T-cell (primary cell): ENCODE measurements at places on chromosomes 11 and 22. TPM values are rescaled to one million over a fixed set of nuclear protein-coding genes. Genes with fewer than 3 reads are reported as not detected.
A peak's percentile ranks its signal among the peaks of the same experiment; 100 is the strongest.

CCDC88B gene
- 133 TPM for total RNA-seq

DNA sequence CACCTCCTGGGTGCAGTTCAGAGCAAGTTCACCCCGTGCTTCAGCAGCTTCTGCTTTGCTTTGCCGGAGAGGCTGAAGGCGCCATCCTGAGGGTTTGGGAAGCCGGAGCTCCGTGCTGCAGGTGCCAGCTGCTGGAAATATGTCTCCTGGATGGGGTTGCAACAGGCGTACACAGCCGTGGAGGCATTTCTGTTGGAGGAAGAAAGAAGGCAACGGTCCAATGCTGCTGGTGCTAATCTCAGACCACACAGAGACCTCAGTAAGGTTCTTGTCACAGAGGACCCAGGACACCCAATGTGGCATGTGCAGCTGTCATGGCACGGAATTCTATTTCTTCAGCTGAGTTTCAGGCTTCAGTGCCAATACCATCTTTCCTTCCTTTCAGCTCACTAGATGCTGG, 24.2 kb downstream of the ASPHD2 start:
- no peak overlapping the region for H3K27ac ChIP-seq
- H3K4me1 ChIP-seq, result no peaks in the 10 kb centered on the region
- peaks cover 55% of the 10 kb centered on the region for H3K36me3 ChIP-seq
- no peaks in the 10 kb centered on the region for H3K27me3 ChIP-seq
- H3K4me3 ChIP-seq, result no peak overlapping the region

GRCh38 chr22:29115682-29116288, 43.0 kb downstream of the KREMEN1 start:
- H3K36me3 ChIP-seq, result no peaks in the 10 kb centered on the region
- H3K27me3 ChIP-seq, result peaks cover 3% of the 10 kb centered on the region
- no peaks in the 10 kb centered on the region for H3K4me1 ChIP-seq
- no peak overlapping the region for H3K27ac ChIP-seq
- no peak overlapping the region for H3K4me3 ChIP-seq

MLC1 gene
- total RNA-seq, result 0.92 TPM

DNA sequence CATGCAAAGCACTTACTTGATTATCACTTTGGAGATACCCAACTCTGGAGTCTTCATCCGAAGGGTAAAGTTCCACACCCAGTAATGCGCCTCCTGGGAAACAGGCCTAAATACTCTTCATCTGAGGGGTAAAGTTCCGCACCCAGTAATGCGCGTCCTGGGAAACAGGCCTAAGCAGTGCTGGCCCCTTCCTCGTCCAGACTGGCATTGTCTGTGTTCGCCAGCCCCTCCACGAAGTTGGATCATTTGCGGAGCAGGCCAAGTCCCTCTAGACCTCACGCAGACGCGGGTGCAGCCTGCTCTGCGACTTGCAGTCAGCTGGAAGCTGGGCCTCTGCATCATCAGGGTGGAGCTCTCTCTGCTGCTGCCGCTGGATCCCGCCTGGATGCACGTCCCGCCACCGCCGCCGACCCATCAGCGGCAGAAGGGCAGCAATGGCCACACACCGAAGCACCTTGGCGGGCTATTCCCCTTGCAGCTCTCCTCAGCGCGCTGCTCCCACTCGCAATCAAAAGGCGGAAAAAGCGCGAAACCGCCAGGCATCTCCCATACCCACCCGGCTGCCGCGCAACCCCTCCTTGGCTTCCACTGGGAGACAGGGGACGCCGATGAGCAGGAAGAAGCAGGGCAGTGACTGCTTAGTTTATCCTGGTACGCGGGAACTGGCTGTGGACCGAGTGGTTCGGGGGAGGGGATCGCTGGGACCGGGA, 34.1 kb upstream of the GLYATL1 start:
- no peaks in the 10 kb centered on the region for H3K4me1 ChIP-seq
- peaks cover 2% of the 10 kb centered on the region for H3K27me3 ChIP-seq
- H3K27ac ChIP-seq, result no peak overlapping the region
- no peak for DNase-seq

DNA sequence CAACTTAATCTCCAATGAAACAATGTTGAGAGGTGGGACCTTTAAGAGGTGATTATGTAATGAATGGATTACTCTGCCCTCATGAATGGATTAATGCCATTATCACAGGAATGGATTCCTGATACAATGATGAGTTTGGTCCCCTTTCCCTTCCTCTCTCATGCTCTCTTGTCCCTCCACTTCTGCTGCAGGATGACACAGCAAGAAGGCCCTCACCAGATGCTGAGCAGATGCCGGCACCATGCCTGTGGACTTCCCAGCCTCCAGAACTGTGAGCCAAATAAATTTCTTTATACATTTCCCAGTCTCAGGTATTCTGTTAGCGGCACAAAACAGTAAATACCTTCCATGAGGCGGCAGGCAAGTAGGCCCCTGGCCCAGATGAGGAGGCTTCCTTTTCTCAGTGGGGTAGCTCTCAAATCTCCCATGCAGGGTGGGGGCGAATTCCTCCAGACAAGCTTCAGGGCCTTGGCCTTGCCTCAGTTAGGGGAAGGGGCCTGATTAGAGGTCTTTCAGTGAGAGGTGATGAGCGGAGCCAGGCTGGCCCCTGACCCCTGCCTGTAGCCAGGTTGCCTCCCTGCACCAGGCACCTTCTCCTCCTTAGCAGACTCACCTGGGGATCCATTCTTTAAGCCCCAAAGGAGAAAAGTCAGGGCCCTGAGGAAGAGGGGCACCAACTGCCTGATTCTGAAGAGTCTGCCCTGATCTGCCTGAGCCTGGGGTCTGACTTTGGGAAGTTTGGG, 86.0 kb downstream of the RRM1 start:
- H3K4me1 ChIP-seq, result no peaks in the 10 kb centered on the region
- H3K4me3 ChIP-seq, result no peak overlapping the region
- no peak overlapping the region for H3K27ac ChIP-seq
- no peak for DNase-seq
- H3K27me3 ChIP-seq, result no peaks in the 10 kb centered on the region

GRCh38 chr11:59678813-59679165, 10.0 kb upstream of the PATL1 start:
- peaks cover 11% of the 10 kb centered on the region for H3K27me3 ChIP-seq
- H3K27ac ChIP-seq, result no peak overlapping the region
- no peak overlapping the region for H3K4me3 ChIP-seq
- no peak for DNase-seq

DNA sequence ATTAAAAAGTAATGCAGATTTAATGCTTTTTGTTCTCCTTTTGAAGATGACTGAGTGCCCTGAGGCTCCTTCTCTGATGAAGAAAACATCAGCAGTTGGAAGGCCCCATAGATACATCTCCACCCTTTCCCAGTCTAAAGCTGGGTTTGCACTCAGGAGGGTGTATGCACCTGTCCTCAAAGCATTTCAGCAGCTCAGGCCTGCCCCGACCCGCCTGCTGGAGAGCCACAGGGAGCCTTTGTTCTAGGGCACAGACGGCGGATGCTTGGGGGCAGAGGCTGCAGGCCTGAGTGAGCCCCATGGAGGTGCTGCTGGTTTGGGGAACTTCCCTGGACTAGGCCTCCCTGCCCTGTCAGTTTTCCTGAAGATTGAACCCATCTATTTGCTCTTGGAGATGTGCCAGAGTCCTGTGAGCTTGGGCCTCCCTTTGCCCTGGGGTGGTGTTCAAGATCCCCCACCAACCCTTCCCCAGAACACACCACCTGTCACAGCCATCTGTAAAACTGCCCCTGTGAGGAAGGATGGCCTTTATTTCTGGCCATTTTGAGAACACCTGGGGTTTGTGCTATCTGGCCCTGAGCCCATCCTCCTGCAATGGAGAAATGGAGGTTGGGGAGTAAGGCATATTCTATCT, 160.0 kb downstream of the NAV2 start:
- no peak overlapping the region for H3K4me3 ChIP-seq
- no peaks in the 10 kb centered on the region for H3K27me3 ChIP-seq
- H3K36me3 ChIP-seq, result no peaks in the 10 kb centered on the region
- H3K27ac ChIP-seq, result no peak overlapping the region

DNA sequence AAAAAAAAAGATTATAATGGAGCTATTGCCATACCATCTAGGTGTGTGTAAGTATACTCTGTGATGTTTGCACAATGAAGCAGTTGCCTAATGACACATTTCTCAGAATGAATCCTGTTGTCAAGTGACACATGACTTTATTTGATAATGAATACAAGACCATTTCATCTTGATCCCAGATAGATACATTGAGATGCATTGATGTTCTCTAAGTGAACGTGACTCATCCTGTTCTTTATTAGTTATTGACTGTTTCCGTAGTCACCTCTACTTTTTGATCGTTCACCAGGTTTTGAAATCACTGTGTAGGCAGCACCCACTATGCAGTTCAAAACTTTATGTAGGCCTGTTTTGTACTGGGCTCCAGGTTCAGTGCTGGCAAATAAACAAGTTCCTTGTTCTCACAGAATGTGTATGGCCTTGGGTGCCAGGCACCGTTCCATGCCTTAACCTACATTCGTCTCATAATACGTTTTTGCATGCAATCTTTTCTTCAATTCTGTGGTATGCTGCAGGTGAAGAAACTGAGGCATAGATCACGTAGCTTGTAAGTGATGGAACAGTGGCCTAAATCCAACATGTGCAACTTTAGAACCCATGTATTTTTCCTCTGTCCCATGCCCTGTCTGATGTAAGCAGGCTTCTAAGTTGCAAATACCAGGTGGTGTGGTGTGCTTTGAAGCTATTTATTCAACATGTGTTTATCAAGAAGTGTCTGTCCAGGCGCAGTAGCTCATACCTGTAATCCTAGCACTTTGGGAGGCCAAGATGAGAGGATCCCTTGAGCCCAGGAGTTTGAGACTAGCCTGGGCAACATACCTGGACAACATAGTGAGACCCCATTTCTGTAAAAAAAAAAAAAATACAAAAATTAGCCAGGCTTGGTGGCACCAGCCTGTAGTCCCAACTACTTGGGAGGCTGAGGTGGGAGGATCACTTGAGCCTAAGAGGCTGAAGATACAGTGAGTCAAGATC, 10.4 kb downstream of the SREBF2 start:
- H3K4me3 ChIP-seq, result no peak overlapping the region
- H3K27ac ChIP-seq, result no peak overlapping the region
- no peaks in the 10 kb centered on the region for H3K27me3 ChIP-seq
- H3K4me1 ChIP-seq, result peaks cover 18% of the 10 kb centered on the region
- H3K36me3 ChIP-seq, result peaks cover 5% of the 10 kb centered on the region
- no peak for DNase-seq

- peak overlapping the region; percentile 34 for H3K4me3 ChIP-seq
- H3K27ac ChIP-seq, result no peak overlapping the region
- H3K27me3 ChIP-seq, result peaks cover 2% of the 10 kb centered on the region
- no peaks in the 10 kb centered on the region for H3K36me3 ChIP-seq
- DNase-seq, result no peak
These were observed 45.6 kb downstream of the OR4D9 start for GRCh38 chr11:59556917-59557348.

DNA sequence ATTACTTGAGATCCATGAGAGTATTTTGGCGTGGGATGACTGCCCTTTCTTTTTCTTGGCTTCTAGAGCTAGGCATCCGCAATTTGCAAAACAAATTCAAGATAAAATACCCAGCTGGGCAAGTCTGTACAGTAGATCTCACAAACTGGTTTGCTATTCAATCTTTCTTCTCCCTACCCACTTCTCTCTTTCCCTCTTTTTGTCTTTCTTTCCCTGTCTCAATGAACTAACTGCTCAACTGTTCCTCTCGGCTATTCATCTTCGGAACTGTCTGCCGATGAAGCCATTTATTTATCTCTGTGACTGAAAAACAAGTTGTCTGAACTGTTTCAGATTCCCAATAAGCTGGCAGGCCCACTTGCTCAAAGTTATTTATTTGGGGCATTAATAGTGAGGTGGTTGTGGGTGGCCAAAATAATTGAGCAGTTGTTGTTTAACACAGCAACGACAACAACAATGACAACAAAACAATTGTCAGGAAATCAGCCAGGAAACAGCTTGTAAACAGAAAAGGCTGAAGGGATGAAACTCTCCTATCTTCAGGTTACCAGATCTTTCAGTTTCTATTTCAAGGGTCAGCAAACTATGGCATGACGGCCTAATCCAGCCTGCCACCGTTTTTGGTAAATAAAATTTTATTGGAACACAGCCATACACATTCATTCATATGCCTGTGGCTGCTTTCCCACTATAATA, 76.0 kb upstream of the MTMR2 start:
- H3K36me3 ChIP-seq, result no peaks in the 10 kb centered on the region
- no peak overlapping the region for H3K4me3 ChIP-seq
- H3K4me1 ChIP-seq, result no peaks in the 10 kb centered on the region
- no peak overlapping the region for H3K27ac ChIP-seq
- DNase-seq, result no peak

- H3K4me3 ChIP-seq, result no peak overlapping the region
- H3K27me3 ChIP-seq, result no peaks in the 10 kb centered on the region
- no peaks in the 10 kb centered on the region for H3K36me3 ChIP-seq
- no peak for DNase-seq
- no peak overlapping the region for H3K27ac ChIP-seq
These were observed 39.4 kb upstream of the NUP50 start for GRCh38 chr22:45124176-45124847.

- H3K4me3 ChIP-seq, result no peak overlapping the region
- DNase-seq, result no peak
- no peaks in the 10 kb centered on the region for H3K4me1 ChIP-seq
- H3K27me3 ChIP-seq, result no peaks in the 10 kb centered on the region
- no peak overlapping the region for H3K27ac ChIP-seq
These were observed 170.2 kb downstream of the ST3GAL4 start for GRCh38 chr11:126525702-126526101.

CSKMT gene
- 14.8 TPM for total RNA-seq

OR52N4 gene
- total RNA-seq, result 2.3 TPM

SLC22A25 gene
- not detected for total RNA-seq

- peaks cover 5% of the 10 kb centered on the region for H3K27me3 ChIP-seq
- no peaks in the 10 kb centered on the region for H3K36me3 ChIP-seq
- no peak for DNase-seq
These were observed 8.9 kb downstream of the SCGB1A1 start for GRCh38 chr11:62427630-62428233.

GRCh38 chr11:23574149-23574548, 713.9 kb upstream of the CCDC179 start:
- no peaks in the 10 kb centered on the region for H3K27me3 ChIP-seq
- H3K36me3 ChIP-seq, result no peaks in the 10 kb centered on the region
- no peaks in the 10 kb centered on the region for H3K4me1 ChIP-seq
- no peak overlapping the region for H3K27ac ChIP-seq
- DNase-seq, result no peak
- H3K4me3 ChIP-seq, result no peak overlapping the region

GRCh38 chr11:133096981-133097380, 435.3 kb downstream of the OPCML start:
- H3K27ac ChIP-seq, result no peak overlapping the region
- no peaks in the 10 kb centered on the region for H3K36me3 ChIP-seq
- no peaks in the 10 kb centered on the region for H3K4me1 ChIP-seq
- no peak overlapping the region for H3K4me3 ChIP-seq
- no peaks in the 10 kb centered on the region for H3K27me3 ChIP-seq

DNA sequence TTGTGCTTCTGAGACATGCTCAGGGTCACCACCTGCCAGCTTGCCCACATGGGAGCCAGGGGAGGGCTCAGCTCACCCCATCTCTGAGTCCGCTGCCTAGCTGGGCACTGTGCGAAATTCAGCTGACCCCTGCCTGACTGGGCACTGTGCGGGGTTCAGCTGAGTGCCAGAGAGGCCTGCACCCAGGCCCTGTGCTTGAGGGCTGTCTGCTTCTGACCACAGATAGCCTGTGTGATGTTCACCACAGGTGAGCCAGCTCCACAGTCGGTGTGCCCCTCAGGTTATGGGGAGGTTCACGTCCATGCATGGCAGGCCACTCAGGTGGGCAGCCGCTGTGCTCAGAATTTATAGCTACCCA, 84.5 kb upstream of the SUSD2 start:
- no peak overlapping the region for H3K27ac ChIP-seq
- H3K4me1 ChIP-seq, result no peaks in the 10 kb centered on the region
- no peak for DNase-seq
- no peaks in the 10 kb centered on the region for H3K27me3 ChIP-seq
- peaks cover 27% of the 10 kb centered on the region for H3K36me3 ChIP-seq

MIOX gene
- not detected for total RNA-seq
